ENCODE measurements at places on chromosomes 5 and 9.

DNA sequence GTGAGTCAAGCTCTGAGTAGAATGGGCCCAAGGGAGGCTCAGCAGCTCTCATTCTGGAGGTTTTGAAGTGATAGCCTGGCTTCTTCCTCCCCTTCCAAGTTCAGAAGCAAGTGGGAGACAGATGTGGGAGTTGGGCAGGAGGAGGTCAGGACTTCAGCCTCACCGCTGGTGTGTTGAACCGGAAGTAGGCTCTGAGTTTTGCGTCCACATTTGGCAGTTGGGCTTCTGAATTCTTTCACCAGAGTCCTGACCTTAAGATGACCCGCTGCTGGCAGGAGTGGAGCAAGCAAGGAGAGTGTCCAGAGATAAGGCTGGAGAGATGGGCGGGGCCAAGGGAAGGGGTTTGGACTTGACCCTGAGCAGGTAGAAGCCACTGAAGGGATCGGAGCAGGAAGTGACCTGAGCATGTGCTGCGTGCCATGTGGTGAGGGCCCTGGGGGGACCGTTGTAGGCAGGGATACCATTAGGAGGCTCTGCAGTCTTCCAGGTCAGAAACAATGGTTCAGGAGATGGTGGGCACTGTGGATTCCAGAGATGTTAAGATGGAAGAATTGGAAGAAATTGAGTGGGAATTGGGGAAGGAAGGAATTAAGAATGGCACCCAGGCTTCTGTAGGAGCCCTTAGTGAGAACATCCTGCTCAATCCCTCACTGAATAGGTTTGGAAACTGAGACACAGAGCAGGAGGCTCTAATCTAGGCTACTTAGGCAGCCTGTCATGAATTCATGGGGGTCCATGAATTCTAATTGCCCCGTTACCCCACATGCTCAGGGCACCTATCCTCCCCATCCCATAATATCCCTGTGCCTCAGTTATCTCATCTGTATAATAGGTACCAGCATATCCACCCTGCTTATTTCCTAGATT lies 25.9 kb downstream of the GALNT12 start:
- DNase-seq = no peak

- DNase-seq = no peak
Measured at GRCh38 chr5:147452165-147452811, 57.6 kb downstream of the DPYSL3 start.

DNA sequence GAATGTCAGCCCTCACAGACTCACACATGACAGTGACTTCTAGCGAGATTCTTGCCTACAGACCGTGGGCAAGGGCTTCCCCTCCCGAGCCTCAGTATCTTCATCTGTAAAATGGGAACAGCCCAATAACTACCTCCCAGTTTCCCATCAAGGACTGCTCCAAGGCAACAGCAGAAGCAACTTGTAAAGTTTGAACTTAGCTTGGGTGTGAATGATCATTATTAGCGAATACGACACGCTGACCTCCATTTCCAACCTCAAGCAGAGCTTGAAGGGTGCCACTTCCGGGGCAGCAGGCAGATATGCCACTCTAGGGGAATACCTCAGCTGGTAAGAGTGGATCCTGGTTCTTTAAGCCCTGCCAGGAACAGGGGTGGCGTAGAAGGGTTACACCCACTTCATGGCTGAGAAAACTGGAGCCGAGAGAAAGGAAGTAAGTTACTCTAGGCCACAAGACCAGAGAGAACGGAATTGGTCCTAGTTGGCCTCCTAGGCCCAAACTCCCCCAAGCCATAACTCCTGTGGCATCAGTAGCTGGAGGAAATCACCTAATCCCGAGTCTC lies 2.0 kb downstream of the RNF44 start:
- DNase-seq = no peak

GRCh38 chr9:116661037-116661954 lies 25.8 kb upstream of the TRIM32 start:
- DNase-seq = peak; percentile 52

GRCh38 chr9:137516144-137516917 lies 33.9 kb downstream of the PNPLA7 start:
- no peak for DNase-seq

DNA sequence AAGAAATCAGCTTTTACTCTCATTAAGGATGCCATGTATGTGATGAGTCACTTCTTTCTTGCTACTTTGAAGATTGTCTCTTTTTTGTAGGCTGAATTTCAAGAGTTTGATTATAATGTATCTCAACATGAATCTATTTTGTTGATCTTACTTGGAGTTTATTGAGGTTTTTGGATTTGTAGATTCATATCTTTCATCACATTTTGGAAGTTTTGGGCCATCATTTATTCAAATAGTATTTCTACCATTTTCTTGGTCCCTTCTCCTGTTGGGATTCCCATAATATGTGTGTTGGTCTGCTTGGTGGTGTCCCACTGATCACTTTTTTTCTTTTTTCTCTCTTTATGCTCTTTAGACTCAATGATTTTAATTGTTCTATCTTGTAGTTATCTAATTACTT lies 116.3 kb downstream of the CNTLN start:
- no peak for DNase-seq

DNA sequence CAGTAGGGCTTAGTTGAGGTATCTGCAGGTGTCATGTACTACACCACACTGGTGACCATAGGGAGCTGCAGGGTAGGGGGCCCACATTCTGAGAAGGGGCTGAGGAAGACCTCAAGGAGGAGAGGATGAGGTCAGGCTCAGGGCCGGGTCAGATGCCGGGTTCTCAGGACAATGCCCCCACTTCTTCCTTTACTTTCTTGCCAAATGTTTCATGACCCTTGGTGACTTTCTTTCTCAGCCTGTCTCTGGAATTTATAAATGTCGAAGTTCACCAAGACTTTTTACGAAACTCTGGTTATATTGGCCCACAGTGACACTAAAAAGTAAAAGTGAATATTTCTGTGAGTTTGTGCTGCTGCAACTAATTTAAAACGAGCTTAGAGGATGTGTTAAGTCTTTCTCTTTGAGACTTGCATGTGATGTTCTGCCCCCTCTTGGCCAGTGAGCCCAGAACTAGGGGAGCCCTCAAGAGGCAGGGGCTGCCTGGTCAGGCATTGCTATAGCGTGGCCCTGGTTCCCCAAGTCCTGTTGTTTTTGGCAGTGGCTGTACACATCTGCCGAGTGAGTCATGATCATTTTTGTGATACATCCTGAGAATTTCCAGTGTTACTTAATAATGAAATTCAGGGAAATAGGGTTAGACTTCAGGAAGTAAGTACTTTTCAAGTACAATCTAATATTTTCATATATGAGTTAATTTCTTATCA lies 11.2 kb downstream of the ACO1 start:
- DNase-seq = no peak

- DNase-seq = no peak
Measured at GRCh38 chr9:105313238-105313637, 68.8 kb downstream of the SLC44A1 start.

Measured in DMS153 (cell line).